ENCODE measurements at places on chromosomes 1 and 21. TPM values are rescaled to one million over a fixed set of nuclear protein-coding genes. Genes with fewer than 3 reads are reported as not detected.

GPR153 gene
- 1.4 TPM for total RNA-seq

SELENBP1 gene
- total RNA-seq, result 4.2 TPM

MTX1 gene
- total RNA-seq, result 44.7 TPM

UBE2G2 gene
- 105 TPM for total RNA-seq

A3GALT2 gene
- not detected for total RNA-seq

H6PD gene
- 32.7 TPM for total RNA-seq

XCL1 gene
- total RNA-seq, result not detected
